ENCODE measurements at places on chromosomes 6 and 20. TPM values are rescaled to one million over a fixed set of nuclear protein-coding genes. Genes with fewer than 3 reads are reported as not detected.

The MCUR1 gene
- 5.9 TPM for total RNA-seq

The LY6G6C gene
- total RNA-seq, result not detected

The FUT9 gene
- total RNA-seq, result not detected

The FOXQ1 gene
- total RNA-seq, result not detected

The RGS17 gene
- 12.7 TPM for total RNA-seq

The FAM83C gene
- total RNA-seq, result not detected

The COL21A1 gene
- 0.53 TPM for total RNA-seq

The PCMTD2 gene
- total RNA-seq, result 41.3 TPM

The HLA-DOB gene
- total RNA-seq, result not detected

The OLIG3 gene
- not detected for total RNA-seq

The SCGN gene
- total RNA-seq, result not detected

The APOM gene
- 1.5 TPM for total RNA-seq

The ALDH5A1 gene
- total RNA-seq, result 1.7 TPM

The MUC21 gene
- not detected for total RNA-seq

The TNXB gene
- 1.1 TPM for total RNA-seq

The MTG2 gene
- total RNA-seq, result 18.3 TPM

The CRISP2 gene
- not detected for total RNA-seq

All from smooth muscle cell of the coronary artery (primary cell).